Activated CD4-positive, alpha-beta T cell treated with anti-CD3 and anti-CD28 coated beads for 48 hours (primary cell): ENCODE measurements at places on chromosomes 2 and 18.

GRCh38 chr2:151999053-151999452, 99.8 kb downstream of the CACNB4 start:
- peak; percentile 59 for DNase-seq

GRCh38 chr2:45382744-45383143, 228.3 kb downstream of the SRBD1 start:
- DNase-seq = no peak

DNA sequence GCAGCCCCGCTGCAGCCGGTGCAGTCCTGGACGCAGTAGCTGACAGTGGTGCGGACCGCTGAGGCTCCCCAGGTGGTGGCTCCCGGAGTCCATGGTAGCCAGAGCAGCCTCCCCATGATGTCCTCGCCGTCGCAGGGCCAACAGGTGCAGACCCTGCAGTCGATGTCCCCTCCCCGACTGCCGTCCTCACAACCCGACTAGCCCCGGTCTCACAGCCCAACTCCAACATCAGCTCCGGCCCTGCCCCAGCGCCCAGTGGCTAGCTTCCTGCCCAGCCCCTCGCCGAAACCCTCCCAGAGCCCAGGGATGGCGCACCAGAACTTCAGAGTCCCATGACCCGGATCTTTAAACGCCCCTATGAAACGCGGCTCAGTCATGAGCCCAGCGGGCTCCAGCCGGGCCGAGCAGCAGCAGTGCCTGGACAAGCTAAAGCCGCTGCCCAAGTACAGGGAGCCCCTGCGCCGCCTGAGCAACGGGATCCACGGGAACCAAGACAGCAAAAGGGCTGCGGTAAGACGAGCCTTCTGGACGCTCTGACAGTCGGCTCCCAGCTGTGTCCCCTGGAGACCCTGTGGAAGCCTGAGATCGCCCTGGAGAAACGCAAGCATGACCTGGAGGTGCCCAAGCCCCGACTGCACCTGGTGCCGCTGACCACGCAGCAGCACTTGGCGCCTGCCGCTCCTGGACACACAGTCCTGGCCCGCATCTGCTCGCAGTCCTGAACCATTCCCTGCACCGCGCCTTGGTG, 53.8 kb upstream of the TUBA3E start:
- no peak for DNase-seq

DNA sequence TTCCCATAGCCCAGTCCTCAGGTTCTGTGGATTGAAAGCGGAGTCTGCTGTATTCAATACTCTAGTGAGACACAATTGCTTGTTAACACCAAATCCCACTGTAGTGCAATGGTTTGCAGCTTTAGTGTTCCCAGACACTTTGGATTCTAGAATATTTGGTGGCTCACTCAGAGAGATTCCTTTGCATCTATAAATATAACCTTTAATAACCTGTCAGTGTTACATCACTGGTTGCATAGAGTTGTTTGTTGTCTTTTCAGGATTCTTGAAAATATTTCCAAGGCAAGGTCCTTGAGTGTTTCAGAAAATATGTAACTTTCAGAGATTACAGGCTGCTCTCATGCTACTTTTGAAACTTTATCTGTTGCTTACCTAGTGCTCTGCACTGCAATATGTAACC, 157.5 kb downstream of the ZEB2 start:
- DNase-seq = no peak

DNA sequence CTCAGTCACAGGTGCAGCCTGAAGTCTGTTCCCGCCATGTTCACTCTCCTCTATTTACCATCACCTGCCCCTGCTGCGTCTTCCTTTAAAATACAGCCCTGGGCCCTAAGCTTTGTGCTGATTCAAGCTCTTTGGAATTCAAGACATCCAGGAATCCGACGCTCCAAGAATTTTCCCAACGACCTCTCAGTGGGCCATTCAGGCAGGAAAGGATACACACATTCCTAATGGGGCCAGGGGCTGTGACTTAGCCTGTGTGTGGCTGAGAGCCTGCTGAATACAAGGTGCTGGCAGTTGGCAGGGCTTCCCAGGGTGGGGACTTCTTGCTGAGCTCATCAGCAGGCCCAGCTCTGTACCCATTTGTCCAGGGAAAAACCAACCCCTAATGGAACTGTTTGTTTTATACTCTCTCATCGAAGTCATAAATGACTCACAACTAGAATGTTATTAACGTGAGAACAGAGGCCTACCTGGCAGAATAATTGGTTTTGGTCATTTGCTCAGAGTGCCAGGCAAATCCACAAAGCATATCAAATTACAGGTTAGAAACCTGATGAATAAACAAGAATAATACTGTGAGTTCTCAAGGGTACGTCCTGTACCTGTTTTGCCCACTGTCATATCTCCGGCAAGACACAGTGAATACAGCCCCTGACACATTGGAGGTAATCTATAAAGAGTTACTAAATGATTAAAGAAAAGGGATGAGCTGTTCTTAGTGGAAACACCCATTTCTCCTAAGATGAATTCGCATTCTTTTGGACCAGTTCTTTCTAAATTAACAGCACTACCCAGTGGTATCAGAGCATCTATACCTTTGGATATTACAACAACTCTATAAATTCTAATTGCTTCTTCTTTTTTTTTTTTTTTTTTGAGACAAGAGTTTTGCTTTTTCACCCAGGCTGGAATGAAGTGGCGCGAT, 12.6 kb upstream of the KCMF1 start:
- DNase-seq = no peak
